ENCODE measurements at places on chromosomes 1 and 21.
A peak's percentile ranks its signal among the peaks of the same experiment; 100 is the strongest.

DNA sequence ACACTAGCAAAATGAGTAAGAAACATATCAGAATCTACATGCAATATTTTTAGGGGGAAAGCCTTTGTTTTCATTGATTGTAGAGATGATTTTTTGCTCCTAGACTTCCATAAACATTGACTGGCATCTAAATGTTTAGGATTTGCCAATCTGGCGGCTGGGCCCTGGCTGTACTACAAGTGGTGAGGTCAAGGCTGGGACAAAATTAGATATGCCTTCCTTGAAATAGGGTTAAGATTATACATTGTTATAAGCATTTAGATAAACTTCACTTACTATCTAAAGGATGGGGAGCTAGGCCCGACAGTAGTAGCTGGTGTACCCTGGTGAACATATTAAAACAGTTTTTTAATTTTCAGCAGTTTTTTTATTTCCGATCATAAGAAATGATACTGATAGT, 5.2 kb downstream of the NFIA start:
- no peak for DNase-seq

DNA sequence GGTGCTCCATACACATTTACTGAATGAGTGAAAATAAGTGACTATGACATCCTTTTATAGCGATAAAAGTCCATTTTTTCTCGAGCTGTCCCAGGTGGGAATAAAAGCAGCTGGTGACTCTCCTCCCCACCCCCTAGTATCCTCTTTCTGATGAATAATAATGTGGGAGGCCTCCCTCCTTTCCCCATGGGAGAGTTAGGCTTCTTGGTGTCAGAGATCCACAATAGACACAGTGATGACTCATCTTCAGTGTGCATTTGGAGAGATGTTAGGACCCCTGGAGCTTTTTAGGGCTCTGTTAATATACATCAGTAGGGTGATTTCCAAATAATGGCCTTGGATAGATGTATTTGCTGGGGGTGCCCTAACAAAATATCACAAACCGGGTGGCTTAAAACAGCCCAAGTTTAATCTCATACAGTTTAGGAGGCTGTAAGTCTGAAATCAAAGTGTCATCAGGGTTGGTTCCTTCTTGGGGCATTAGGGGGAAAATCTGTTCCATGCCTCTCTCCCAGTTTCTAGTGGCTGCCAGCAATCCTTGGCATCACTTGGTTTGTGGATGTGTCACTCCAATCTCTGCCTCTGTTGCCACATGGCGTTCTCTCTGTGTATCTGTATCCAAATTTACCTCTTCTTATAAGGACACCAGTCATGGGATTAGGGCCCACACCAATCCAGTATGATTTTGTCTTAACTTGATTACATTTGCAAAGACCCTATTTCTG, 4.4 kb upstream of the PHC2 start:
- DNase-seq, result no peak

- no peak for DNase-seq
These were observed 37.5 kb downstream of the C1orf141 start for GRCh38 chr1:67097305-67097704.

DNA sequence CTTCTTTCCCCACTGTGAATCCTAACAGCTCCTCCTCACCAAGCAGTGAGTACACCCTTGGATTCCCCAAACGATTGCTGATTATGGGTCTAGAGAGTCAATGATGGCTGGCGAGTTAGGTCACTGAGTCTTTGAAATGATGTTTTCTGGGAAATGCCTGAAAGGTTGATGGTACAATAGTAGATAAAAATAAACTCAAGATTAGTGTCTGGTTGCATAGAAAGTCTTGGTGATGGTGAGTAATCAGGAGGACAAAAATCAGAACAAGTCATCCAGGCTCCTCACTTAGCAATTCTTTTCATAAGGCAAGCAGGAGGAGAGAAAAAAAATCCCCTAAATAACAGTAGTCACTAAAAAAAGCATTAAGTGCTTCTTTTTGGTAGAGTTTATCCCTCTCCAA, 22.6 kb downstream of the HLX start:
- no peak for DNase-seq

DNA sequence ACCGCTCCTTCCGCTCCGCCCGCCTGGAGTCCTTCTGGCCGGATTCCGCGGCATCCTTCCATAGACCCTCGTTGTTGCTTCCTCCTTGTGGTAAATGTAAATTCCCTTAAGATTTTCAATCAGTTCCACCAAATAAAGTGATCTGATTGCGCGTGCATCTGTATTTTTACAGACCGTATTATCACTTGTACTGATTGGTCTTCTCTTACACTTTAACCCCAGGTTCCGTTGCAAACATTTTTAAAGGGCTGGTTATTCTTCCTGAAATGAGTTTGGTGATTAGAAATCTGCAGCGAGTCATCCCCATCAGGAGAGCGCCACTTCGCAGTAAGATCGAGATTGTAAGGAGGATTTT, 483 bp downstream of the YBEY start:
- no peak for DNase-seq

GRCh38 chr1:115278211-115278610, 59.8 kb downstream of the NGF start:
- DNase-seq, result no peak

GRCh38 chr1:6180707-6181311, 688 bp upstream of the CHD5 start:
- DNase-seq, result no peak

GRCh38 chr1:232404981-232405731, 224.8 kb downstream of the SIPA1L2 start:
- no peak for DNase-seq

- DNase-seq, result no peak
These were observed 10.7 kb upstream of the COL16A1 start for GRCh38 chr1:31714442-31715086.

- DNase-seq, result no peak
These were observed 337.7 kb downstream of the SIPA1L2 start for GRCh38 chr1:232292239-232292638.

DNA sequence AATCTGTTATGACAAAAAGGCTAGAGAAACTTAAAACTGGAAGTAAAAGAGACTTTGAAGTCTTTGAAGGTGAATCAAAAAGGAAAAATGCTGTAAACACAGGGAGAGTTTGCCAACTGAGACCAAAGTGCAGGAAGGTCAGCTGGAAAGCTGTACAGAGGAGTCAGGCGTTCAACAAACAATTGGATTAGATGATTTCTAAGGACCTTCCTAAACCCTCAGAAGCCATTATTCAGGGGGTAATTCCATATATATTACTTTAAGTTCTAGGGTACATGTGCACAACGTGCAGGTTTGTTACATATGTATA, 156.8 kb downstream of the ZBTB18 start:
- DNase-seq, result no peak

DNA sequence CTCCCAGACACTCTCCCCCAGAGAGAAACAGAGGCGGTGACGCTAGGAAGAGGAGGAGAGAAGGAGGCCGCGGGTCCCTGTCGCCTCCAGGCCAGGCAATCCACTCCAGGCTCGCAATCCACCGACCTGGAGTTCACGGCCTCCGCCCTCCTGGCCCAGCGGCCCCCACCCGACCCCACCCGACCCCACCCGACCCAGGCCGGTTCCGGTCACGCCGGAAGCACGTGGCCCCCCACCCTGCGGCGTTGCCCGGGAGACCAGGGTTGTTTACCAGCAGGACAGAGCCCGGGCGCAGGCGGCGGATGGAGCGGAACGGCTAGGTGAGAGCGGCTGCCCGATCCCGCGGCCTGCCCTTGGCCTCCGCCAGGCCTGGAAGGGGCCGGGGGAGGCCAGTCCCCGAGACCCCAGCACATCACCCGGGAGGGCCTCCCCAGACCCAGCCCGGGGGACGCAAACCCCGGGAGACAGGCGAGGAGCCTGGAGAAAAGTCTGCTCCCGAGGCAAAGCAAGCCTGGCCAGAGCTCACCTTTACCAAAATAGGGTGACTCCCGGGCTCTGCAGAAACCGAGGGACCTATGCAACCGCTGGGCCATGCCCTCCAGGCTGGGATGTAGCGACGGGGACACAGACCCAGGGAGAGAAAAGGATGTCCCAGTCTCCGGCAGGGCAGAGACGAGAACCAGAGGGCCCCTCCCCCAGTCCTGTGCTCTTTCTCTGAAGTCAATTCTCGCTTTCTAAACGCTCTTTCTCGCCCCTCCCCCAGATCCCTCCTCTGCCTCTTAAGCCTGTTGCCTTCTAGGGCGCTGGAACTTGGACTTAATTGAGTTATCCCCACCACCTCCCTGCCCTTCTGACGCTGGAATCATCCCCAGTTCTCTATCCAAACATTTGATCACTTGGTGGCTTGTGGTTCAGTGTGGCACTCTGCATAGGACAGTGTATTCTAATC, at the start of the genes PLA2G2C and UBXN10:
PLA2G2C (minus strand) TSS at position 685 of the 949 bp plus-strand sequence. CDS start 9,155 bp downstream, outside the sequence.
UBXN10 (plus strand) TSS at position 263 of the 949 bp plus-strand sequence. CDS start 4,466 bp downstream, outside the sequence.
- peak; percentile 48 for DNase-seq

GRCh38 chr1:14326857-14327256, 271.6 kb upstream of the KAZN start:
- DNase-seq, result no peak

DNA sequence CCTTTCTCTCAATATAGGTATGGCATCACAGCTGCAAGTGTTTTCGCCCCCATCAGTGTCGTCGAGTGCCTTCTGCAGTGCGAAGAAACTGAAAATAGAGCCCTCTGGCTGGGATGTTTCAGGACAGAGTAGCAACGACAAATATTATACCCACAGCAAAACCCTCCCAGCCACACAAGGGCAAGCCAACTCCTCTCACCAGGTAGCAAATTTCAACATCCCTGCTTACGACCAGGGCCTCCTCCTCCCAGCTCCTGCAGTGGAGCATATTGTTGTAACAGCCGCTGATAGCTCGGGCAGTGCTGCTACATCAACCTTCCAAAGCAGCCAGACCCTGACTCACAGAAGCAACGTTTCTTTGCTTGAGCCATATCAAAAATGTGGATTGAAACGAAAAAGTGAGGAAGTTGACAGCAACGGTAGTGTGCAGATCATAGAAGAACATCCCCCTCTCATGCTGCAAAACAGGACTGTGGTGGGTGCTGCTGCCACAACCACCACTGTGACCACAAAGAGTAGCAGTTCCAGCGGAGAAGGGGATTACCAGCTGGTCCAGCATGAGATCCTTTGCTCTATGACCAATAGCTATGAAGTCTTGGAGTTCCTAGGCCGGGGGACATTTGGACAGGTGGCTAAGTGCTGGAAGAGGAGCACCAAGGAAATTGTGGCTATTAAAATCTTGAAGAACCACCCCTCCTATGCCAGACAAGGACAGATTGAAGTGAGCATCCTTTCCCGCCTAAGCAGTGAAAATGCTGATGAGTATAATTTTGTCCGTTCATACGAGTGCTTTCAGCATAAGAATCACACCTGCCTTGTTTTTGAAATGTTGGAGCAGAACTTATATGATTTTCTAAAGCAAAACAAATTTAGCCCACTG, 11.5 kb downstream of the HIPK1 start:
- DNase-seq, result no peak

GRCh38 chr1:187892683-187893039, 1063.9 kb downstream of the PLA2G4A start:
- DNase-seq, result no peak

GRCh38 chr1:184945678-184946412, 28.5 kb downstream of the NIBAN1 start:
- no peak for DNase-seq

DNA sequence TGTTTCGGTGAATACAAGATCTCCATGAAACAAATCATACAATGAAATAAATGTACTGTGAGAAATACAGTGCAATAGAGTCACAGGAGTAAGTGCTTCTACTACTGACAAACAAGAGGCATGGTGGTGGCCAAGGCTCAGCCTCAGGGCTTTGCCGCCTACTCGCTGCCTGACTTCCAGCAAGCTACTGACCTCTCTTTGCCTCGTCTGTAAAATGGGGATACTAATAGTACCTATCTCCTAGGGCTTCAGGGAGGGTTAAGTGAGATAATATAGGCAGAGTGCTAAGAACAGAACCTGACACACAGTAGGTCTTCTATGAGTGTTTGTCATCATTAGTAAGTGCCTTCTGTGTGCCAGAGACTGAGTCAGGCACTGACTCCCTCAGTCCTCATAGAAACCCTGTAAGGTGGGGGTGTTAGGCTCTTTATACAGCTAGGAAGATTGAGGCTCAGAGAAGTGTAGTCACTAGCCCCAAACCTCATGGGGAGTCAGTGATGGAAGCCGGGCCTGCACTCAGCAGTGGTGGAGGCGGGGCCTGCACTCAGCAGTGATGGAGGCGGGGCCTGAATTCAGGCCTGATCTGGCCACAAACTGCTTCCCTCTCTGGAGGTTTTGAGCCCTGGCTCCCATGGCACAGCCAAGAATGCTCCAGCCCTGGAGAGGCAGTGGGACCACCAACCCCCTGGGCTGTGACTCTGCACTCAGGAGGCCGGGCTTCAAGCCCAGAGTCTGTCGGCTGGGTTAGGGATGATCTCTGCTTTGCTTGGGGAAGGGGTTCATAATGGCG, 6.8 kb downstream of the BSND start:
- DNase-seq, result no peak

GRCh38 chr21:40681164-40681859, 165.6 kb downstream of the DSCAM start:
- no peak for DNase-seq

GRCh38 chr1:228236744-228237143, 28.9 kb downstream of the OBSCN start:
- DNase-seq, result no peak

- DNase-seq, result no peak
These were observed 86.8 kb upstream of the VAV3 start for GRCh38 chr1:108051631-108052377.

DNA sequence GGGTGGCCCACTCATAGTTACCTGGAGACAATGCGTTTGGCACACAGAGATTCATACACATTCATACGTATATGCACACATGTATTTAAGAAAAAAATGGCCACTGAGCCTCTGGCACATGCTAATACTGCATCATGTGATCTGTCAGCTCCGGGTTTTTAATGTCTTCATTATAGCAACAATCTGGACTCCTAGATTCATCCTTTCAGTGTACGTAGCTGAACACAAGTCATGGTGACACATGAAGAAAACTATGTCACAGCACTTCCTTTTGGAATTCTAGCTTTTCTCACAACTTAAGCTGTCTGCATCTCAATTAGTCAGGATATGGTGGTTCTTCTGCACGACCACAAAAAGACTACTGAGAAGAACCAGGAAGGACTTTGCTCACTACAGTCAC, 24.7 kb downstream of the HSF2BP start:
- no peak for DNase-seq

DNA sequence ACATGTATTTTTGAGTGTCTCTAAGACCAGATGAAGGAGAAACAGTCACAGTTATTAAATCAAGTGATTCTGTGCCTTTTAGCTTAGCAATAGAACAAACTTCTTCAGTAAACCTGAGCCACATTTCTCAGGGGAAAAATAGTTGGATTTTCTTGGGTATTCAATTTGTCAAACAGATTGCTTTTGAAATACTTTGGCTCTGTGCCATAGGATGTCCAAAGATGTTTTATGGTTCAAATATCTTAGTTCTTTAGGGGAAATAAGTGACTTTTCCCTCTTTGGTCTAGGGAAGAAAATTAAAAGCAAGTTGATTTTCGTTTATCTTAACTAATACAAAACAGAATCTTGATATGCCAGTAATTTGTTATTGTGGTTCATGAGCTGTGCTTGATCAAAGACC, 125.9 kb downstream of the ATP5PO start:
- no peak for DNase-seq

- no peak for DNase-seq
These were observed 87.5 kb downstream of the IER5 start for GRCh38 chr1:181175955-181176354.

Measured in activated gamma-delta T cell (primary cell).